Stimulated activated CD4-positive, alpha-beta T cell treated with anti-CD3 and anti-CD28 coated beads, TNF-alpha, amount 100 ng/mL, for 4 hours (primary cell): ENCODE measurements at places on chromosomes 13 and 19.

DNA sequence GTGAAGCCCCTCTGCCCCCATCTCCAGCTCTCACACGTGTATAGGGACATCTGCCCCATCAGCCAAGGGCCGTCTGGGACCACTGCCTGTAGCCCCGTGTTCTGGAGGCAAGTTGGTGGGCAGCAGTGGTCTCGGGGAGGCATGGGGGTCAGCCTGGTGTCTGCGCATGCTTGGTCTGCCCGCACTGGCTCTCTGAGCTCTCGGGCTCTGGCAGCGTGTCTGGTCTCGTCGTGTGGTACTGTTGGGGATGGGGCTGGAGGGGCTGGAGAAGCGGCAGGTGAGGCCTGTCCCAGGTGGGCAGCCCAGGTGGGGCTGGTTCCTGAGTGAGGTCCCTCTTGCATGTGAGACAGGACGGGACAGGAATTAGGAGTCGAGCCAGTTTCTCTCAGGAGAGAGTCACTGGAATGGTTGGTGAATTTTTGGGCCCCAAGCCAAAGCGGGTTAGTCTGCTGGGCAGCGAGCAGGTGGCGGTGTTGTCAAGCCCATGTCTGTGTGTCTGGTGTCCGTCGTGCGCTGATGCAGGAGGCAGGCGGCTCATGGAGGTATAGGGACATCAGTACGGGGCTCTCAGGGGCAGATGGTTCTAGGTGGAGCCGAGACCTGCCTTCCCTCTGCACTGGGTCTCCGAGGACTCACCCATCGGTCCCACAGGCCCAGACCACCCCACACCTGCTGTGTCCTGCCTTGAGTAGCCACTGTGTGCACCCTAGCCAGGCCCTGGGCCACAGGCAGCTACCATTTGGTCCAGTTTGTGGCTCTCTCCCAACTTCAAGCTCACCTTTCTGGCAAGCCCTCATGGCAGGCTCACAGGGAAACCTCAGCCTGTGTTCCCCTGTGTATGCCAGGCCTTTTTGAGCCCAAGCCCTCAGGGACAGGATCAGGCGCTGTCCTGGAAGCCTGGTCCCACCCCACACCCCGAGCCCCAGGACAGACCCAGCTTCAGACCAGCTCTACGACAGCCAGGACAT, 18.2 kb downstream of the COMP start:
- no peak for DNase-seq

DNA sequence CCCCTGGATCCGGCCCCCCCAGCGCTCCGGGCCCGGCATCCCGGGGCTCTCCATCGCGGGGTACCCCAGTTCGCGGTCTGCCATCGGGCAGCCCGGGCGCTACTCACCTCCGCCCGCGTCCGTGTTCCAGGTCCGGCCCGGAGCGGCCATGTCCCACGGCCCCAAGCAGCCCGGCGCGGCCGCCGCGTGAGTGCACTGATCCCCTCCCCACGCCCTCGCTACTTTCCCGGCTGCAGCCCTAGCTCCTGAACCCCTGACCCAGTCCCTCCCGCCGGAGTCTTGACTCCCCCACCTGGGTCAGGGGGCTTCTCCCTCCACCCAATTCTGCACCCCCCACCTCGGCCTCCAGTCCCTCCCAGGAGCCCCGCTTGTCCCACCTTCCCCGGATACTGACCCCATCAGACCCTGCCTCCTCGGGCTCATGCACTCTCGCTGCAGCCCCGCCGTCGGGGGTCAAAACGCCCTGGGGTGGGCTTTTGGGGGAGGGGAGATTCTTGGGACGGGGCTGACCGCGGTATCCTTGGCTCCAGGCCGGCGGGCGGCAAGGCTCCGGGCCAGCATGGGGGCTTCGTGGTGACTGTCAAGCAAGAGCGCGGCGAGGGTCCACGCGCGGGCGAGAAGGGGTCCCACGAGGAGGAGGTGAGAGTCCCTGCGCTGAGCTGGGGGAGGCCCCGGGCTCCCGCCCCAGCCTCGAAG, 566 bp downstream of the HMG20B start:
- no peak for DNase-seq

DNA sequence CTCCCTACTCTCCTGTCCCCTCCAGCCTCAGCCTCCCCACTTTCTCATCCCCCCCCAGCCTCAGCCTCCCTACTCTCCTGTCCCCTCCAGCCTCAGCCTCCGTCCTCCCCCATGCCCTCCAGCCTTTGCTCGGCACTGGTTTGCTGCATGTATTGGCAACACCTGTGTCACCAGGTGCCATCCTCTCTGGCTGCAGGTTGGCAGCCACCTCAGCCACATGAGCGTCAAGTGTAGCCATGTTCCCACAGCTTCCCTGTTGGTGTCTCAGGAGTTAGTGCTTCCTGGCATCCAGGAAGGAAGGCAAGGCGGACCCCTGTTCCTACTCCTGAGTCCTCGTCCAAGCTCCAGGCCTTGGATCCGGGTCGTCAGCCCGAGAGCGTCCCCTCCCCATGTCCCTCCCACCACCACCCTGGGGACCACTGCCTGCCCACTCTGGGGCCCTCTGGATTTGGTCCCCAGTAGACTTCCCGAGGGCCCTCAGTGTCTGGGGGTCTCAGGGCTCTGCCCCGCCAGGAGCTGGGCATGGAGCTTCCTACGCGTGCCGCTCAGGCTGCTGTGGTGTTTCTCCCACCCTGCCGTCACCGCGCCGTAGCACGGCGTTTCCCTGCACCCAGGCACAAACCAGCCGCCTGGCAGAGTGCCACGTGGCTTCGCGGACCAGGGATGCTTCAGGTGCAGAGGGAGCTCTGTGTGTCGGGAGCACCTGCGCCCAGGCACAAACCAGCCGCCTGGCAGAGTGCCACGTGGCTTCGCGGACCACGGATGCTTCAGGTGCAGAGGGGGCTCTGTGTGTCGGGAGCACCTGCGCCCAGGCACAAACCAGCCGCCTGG, 128.3 kb upstream of the MCF2L start:
- DNase-seq = no peak

- no peak for DNase-seq
Observed at GRCh38 chr13:99361197-99361596, 54.0 kb upstream of the GPR183 start.

DNA sequence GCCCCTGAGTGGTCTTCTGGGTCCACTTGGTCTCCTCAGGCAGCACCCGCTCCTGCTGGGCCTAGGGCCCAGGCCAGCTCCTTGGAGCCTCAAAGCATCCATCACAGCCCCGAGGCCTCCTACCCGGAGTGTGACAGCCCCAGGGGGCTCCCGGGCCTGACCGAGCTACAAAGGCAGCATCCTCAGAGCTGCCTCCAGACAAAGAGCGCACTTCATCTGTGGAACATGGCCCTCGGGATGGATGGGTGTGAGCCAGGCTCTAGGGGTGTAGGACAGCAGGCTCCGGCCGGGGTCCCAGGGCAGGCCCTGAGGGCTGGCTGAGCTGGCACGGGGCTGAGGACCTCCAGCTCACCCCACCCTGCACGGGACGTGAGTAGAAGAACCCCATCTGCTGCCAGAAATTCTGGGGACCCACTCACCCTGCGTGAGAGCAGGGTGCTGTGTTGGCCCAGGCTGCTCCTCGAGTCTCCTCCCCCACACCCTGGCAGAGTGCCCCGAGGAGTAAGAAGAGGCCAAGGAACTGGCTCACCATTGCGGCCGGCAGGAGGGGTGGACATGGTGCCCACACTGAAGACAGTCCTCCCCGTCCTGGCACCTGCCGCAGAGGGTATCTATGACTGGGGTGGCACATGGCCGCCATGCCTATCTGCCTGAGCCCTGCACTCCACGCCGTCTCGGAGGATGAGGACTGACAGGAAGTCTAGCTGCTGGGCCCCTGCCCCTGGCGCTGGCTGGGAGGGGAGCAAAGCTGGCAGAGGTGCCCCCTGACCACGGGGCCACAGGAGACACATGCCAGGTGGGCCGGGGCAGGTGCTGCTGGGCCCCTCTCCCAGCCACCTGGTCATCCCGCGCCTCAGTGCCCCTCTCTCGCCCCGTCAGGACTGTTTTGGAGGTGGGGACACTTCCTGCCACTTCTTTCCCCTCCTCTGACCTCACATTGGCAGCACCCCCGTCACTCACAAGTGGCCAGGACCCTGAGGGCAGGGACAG, 22.3 kb downstream of the CEBPG start:
- no peak for DNase-seq
